Mammary epithelial cell (primary cell): ENCODE measurements at places on chromosomes 3 and 15. TPM values are rescaled to one million over a fixed set of nuclear protein-coding genes. Genes with fewer than 3 reads are reported as not detected.

DNA sequence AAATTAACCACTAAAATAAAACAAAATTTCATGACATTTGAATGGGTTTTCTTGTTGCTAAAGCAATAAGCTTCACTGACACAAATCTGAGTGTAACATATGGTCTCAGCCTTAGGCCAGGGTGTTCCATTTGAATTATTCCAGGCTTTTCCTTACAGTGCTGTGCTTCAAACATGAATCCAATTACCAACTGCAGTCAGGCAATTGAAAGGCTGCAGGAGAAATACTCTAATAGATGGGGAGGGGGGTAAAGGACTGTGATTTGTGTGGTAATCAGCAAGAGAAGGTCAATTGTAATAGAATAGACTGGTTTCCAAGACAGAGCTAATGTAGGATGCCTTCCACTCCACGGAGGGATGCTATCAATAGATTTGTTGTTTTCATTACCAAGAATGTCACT is 466.7 kb downstream of the C3orf38 start:
- no peak for DNase-seq

DLL4 gene
- not detected for polyA plus RNA-seq

- peak; percentile 73 for DNase-seq
Observed at GRCh38 chr15:74620636-74621545, 5.3 kb downstream of the CLK3 start.

DNA sequence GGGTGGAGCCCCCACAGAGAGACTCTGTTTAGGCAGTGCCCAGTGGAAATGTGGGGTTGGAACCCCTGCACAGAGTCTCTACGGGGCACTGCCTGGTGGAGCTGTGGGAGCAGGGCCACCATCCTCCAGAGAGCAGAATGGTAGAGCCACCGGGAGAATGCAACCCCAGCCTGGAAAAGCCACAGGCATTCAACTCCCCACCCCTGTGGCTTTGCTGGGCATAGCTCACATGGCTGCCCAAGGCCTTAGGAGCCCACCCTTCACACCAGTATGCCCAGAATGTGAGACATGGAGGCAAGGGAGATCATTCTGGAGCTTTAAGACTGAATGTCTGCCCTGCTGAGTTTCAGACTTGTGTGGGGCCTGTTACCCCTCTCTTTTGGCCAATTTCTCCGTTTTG is 19.0 kb upstream of the CHCHD6 start:
- no peak for DNase-seq

APOD gene
- 0.86 TPM for polyA plus RNA-seq
